NCI-H187 (cell line): ENCODE measurements at places on chromosomes 1 and 21.

GRCh38 chr1:15681349-15682292 lies 2.5 kb upstream of the PLEKHM2 start:
- DNase-seq: no peak

DNA sequence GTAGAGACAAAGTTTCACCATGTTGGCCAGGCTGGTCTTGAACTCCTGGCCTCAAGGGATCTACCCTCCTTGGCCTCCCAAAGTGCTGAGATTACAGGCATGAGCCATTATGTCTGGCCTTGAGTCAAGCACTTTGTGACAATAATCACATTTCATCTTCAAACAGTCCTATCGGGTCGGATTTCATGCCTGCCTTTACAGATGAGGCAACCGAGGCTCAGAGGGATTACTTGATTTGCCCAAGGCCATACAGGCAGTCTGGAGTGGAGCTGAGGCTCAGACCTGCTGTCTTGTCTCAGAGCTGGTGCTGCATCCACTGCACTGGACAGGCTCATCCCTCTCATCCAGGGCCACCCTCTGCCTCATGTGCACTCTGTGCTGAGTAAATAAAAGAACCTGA lies 26.6 kb downstream of the FAM151A start:
- DNase-seq: no peak

- DNase-seq: no peak
Observed at GRCh38 chr1:27745466-27745865, 19.7 kb downstream of the FAM76A start.

DNA sequence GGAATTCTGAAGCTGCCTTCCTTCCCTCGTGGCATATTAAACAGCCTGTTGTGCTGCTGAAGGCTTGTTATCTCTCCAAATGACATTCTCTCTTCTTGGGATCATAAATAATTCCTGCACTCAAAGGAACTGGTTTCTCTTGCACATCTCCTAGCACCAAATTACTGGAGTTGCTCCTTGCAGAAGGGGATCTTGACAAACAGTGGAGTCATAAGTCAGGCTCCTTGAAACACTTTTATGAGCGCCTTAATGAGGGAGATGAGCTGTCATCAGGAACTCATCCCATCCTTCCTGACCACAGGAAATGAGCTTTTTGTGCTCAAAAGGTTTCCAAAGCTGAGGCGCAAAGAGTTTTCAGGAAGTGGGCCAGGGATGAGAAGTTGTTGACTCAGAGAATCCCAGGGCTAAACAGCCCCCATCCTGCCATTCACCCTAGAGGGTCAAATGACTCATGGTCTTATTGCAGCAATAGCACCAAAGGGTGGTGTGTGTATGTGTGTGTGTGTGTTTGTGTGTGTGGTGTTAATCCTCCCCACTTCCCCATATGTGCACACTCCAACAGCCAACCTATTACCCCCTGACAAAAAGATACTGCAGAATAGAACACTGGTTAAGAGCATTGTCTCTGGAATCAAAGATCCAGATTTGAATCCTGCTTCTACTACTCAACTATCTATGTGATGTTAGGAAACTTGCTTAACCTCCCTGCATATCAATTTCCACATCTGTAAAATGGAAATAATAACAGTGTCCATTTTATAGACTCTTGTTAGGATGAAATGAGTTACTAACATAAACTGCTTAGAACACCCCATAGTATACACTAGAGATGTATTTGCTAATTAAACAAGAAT lies 2.8 kb upstream of the PHC2 start:
- no peak for DNase-seq

- no peak for DNase-seq
Observed at GRCh38 chr1:206757524-206758266, 12.9 kb upstream of the IL19 start.

DNA sequence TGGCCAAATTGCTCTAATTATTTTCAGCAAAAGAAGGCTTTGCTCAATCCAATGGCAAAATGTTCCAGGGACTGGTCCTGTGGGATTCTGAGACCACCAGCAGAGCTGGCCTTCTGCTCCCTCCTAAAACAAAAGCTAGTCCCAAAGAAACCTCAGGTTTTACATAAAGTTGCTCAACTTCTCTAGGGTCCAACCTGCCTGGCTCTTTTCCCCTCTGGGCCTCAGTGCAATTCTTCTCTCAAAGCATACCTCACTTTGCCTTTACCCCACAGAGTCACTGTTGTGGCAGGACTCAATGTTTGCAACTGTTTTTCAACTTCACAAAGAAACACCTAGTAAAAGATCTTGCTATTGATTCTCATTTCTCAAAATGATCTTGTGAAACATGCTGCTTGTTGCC lies 39.8 kb downstream of the TBX15 start:
- DNase-seq: no peak

GRCh38 chr1:18110598-18110939 lies 3.0 kb downstream of the IGSF21 start:
- no peak for DNase-seq

GRCh38 chr1:231357831-231358354 lies 19.8 kb downstream of the SPRTN start:
- DNase-seq: no peak

- no peak for DNase-seq
Observed at GRCh38 chr21:20998886-20999285, 677 bp downstream of the NCAM2 start.

GRCh38 chr1:244102468-244102867 lies 51.4 kb downstream of the ZBTB18 start:
- DNase-seq: no peak

GRCh38 chr1:15883326-15883725 lies 35.8 kb downstream of the SPEN start:
- no peak for DNase-seq

GRCh38 chr21:37513383-37513782 lies 146.8 kb downstream of the DYRK1A start:
- DNase-seq: no peak

- DNase-seq: no peak
Observed at GRCh38 chr1:213986020-213986924, 1.5 kb upstream of the PROX1 start.

DNA sequence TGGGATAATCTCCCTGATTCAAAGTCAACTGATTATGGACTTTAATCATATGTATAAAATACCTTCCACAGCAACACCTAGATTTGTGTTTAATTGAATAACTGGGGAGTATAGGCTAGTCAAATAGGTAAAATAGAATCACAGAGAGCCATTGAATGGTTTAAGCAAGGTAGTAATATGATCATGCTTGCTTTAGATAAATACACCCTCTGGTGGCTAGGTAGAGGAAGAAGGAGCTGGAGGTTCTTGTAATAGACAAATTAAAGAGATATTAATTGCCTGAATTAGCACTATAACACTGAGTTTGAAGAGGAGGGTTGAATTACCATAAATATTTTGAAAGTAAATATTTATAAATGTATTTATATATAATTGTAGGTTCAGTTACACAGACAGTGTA lies 40.3 kb downstream of the DIRAS3 start:
- no peak for DNase-seq

GRCh38 chr1:108512239-108513043 lies 47.5 kb upstream of the EEIG2 start:
- DNase-seq: no peak

GRCh38 chr1:165631342-165632151 lies 513 bp downstream of the MGST3 start:
- DNase-seq: peak; percentile 83

DNA sequence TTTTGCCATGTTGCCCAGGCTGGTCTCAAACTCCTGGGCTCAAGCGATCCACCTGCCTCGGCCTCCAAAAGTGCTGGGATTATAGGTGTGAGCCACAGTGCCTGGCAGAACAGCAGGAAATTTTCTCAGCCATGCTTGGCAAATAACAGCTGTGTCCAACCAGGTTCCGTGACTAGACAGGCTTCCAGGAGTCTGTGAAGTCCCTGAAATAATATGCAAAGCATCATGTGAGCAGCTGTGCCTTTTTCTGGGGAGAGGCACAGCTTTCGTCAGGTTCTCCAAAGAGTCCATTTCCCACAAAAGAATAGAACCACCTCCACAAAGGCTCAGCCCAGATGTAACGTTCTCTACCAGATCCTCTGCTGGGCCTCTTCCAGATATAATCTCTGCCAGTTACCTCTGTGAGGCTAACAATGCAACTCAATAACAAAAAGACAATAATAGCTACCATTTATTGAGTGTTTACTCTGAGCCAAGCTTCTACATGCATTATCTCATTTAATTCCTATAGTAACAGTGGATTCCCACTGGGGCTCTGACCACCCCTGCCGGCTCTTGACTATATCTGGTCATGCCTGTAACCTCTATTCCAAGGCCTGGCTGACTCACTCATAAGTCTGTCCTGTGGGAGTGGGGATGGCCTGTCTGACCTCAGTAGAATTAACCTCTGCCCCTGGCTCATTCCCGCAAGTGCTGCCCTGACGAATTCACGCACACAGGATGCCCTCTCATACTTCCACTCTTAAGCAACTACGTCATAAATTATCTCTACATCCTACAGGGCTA lies 4.0 kb upstream of the NKAIN1 start:
- no peak for DNase-seq
